NCI-H2081 (cell line): ENCODE measurements at places on chromosomes 6 and 20.

- DNase-seq = peak; percentile 56
Observed at GRCh38 chr6:127606131-127606562, 29.2 kb downstream of the C6orf58 start.

- no peak for DNase-seq
Observed at GRCh38 chr6:161480421-161481155, 206.7 kb upstream of the AGPAT4 start.

DNA sequence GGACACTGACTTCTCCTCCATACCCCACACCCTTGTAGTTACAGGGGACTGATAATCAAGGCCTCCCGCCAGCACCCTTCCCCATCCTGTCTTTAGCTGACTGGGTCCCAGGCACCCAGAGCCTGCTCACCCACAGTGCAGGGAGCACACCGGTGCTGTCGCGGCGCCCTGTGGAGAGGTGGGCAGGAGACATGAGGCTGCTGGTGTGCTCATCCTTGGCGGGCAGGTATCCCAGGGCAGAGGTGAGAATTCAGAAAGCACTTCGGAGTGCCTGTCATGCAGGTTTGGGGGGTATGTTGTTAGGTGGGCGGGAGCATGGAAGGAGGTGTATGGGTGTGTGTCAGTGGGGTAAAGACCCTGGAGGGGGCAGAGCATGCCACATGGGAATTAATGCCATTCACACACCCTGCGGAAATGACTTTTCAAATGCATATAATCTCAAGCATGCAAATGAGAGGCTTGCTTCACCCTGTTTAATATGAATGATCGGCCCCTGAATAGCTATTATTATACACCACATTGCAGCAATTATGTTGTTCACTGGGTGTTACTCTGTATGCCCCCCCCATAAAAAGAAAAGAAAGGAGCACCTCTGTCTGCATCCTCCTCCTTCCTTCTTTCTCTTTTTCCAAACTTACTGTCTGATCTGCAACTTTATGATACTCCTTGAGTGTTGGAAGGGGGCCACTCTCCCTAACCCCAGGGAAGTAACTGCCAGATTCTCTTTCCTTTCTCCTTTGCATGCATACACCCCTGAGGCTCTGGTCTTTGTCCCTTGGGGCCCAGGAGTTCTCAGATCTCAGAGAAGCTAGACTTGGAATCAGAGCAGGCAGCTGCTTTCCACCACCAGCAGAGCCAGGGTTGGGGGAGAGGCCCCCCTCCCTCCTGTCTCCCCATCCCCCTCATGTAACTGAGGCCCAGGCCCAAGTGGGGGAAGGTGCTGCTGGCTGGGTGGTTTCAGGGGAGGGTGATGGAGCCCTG is 16.0 kb downstream of the FOXP4 start:
- DNase-seq = no peak

GRCh38 chr6:26124781-26125685 is 37.8 kb downstream of the HFE start:
- peak; percentile 34 for DNase-seq

DNA sequence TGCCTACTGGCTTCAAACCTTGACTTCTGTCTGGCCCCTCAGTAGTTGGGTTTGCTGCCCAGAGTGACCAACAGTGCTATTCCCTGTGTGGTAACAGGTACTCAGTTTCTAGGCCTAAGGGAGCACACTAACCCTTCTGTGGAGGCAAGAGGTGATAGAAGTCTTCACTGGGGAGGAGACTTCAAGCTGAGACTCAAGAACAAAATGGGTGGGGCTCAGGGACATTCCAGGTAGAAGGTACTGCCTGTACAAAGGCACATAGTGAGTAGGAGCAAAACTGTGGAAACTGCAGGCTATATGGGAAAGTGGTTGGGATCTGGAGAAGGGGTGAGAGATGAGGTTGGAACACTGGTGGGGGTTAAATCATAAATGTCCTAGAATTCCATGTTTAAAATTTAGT is 2.3 kb upstream of the SCAND1 start:
- no peak for DNase-seq

GRCh38 chr20:48556956-48557355 is 270.8 kb downstream of the PREX1 start:
- no peak for DNase-seq

DNA sequence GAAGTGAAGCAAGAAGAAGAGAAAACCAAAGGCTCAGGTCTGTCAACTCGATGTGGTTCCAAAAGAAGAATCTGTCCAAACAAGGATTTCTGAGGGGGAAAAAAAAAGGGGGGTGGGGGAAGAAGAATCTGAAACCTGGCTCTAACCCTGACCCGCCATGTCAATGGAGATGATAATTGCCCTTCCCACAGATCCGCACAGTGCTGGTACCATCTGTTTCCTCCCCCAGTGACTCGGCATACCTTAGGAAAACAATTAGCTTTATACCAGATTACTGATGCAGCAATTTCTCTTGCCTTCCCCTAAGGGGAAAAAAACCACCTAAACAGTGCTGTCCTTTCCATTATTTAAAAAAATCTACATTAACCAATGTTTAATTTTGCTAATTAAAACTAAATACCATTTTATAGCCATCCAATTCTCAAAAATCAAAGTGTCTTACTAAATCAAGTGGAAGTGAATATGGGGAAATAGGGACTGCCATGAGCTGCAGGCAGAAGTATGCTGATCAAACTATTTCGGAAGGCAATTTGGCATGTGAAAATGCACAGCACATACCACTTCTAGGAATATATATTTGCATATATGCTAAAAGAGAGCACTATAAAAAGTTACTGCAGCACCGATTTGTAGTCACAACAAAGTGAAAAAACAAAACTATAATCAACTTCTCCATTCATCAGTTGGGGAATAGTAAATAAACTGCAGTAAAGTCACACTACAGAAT is 46.8 kb downstream of the MAP7 start:
- DNase-seq = no peak

DNA sequence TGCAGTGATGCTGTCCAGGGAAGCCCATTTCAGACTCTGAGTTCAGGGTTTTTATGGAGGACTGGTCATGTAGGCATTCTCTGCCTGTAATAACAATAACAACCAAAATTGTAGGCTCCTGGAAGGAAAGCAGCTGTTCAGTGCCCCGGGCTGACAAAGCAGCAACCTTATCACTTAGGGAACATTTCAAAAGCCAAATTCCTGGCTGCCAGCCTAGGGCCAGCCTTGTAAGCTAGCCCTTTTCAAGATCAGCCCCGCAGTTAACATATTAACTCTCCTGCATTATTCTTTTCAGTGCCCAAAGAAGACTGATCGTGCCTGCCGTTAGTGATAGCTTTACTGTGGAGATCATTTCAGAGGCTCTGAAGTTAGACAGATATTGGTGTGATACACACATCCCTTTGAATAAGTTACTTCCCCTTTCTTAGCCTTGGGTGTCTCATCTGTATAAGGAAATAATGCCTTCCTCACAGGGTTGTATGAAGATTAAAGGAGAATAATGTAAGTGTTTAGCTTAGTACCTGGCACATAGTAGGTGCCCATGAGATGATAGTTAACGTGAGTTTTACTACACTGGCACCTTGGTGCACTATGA is 44.1 kb downstream of the CTNNBL1 start:
- no peak for DNase-seq

GRCh38 chr20:24773751-24774201 is 175.3 kb upstream of the CST7 start:
- no peak for DNase-seq

GRCh38 chr6:164533045-164533362 is 776.4 kb downstream of the C6orf118 start:
- no peak for DNase-seq

DNA sequence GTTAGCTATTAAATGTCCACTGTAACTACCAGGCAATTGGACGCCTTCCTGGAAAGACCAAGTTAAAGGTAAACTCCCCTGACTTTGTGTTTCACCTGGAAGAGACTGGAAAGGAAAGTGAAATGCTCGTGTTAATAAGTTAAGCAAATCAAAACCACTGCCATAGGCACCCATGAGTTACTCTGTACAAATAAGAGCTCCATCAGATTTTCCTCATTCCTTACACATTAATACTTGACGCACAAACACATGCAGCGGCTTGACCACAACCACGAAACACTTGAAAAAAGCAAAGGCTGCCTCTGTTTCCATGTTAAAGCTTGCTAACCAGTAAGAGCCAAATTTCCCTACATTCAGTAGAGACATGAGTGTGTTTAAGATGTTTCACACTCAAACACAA is 19.8 kb downstream of the GCM1 start:
- no peak for DNase-seq

DNA sequence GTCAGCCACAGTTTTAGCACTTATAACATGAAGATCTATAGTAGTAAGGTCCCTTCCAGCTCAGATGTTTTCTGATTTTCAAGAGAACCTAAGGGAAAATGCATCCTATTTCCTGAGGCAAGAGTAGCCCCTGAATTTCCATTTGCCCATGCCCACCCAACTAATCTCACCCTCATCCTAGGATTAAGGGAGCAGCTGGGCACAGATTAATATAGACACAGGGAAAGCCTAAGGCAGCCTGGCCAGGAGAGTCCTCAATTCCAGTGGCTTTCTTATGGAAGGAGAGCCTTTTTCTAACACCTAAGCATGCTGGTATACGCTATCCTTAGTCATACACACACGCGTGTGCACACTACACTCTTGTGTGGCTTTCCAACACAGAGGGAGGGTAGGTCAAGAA is 1.5 kb downstream of the APOBEC2 start:
- DNase-seq = no peak

- DNase-seq = no peak
Observed at GRCh38 chr6:95819939-95820338, 195.8 kb upstream of the FUT9 start.

DNA sequence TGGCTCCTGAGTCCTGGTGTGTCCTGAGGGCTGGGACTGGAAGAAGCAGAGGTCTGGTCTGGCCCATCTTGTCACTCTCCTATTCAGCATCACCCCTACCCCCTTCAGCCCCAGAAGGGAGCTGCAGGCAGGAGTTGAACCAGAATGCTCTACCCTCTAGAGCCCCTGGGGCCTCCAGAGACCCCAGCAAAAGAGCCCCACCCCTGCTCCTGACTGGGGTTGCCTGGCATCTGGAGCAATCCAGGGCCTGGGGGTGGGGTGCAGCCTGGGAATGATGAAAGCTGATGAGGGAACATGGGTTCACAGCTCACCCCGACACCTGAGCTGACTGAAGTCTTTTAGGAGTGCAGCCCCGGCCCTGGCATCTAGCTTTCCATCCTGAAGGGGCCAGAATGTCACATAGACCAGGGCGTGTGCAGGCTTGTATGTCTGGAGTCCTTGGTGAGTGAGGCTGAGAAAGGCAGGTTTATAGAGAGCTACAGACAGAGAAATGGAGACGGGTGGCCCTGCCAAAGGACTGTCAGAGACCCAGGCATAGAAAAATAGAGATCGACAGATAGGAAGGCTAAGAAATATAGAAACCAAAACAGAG is 12.2 kb downstream of the FGD2 start:
- no peak for DNase-seq

GRCh38 chr6:2809015-2809414 is 32.6 kb downstream of the SERPINB1 start:
- no peak for DNase-seq

- DNase-seq = peak; percentile 59
Observed at GRCh38 chr6:70369332-70369950, 43.9 kb upstream of the FAM135A start.

GRCh38 chr20:31595654-31596411 is 9.3 kb upstream of the ID1 start:
- DNase-seq = no peak

DNA sequence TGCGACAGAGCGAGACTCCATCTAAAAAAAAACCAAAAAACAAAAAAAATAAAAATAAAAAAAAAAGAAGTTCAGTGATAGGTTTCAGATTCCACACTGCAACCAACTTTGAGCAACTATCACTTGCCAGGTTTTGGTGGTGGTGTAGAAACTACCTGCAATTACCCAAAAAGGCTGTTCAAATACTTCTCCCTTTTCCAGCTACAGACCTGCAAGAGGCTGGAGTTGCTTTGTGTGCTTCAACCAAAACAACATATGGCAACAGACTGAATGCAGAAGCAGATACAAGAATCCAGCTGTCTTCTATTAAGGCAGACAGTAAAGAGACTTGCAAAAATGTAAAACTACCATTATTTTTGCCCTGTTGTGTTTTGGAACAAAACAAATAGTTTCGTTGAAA is 9.3 kb upstream of the BCAS1 start:
- no peak for DNase-seq

DNA sequence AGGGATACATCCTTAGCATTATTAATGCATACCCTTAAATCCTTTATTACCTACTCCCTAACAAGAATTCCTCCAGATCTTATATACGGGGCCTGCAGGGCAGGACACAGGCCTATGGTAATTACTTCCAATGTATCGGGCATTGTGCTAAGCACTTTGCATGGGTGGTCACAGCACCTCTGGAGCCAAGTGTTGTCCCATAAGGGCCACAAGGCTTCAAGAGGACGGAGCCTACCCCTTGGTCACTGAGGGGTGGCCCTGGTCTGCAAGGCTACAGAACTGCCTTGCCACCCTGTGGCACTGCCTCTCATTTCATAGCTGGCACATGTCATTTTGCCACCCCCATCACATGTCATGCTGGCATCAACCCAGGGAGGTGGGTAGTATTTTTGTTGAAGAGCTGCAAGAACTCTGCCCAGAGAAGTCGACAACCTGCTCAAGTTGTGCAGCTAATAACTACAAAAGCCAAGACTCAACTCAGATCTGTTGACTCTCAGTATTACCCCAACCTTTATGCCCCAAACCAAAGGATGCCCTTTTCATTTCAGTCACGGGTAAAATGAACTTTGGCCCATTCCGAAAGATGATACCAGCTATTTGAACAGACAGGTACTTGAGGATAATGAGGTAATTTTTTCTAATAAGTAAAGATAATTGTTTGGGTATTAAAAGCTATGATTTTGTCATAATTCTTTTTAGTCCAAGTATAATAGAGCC is 144.1 kb upstream of the AKAP12 start:
- DNase-seq = no peak

DNA sequence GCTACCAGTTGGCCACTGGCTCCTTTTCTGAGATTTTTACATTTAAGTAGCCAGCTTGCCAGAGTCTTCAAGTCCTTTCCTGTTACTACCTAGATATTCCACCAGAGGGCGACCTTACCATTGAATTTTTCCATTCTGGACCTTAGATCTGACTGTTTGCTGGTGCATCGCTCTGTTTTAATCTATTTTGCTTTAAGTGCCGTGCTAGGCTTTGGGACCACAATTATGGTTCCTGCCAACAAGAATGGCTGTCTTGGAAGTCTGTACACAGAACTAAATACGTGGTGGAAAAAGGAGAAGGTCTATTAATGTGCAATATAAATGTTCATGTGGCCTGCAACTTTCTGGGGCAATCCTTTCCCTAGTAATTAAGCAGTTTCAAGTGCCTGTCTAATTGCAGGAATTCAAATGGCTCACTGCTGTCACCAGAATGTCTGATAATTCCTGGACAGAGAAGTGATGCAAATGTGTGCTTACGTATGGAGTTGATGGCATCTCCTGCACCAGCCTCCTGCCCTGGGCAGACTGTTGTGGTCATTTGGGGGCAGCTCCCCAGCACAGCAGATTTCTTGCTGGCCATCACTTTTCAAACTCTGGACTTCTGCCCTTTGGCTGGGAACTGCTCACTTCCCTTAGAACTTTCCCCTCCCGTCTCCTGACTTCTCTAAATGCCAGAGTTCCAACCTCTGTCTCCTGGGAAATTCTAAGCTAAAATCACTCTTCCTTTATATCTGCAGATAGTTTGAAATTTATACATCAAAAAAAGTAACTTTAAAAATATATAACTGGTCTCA is 5.6 kb upstream of the HLA-DOA start:
- peak; percentile 47 for DNase-seq

GRCh38 chr20:18778690-18779392 is 34.7 kb upstream of the SCP2D1 start:
- DNase-seq = no peak

- no peak for DNase-seq
Observed at GRCh38 chr20:14821251-14821650, 483.8 kb upstream of the FLRT3 start.
